Type B pancreatic cell (in vitro differentiated cells): ENCODE measurements at places on chromosomes 6 and 20. TPM values are rescaled to one million over a fixed set of nuclear protein-coding genes. Genes with fewer than 3 reads are reported as not detected.

The OR5V1 gene
- total RNA-seq: not detected in 2 replicates

The TMEM74B gene
- total RNA-seq: 10.7 and 12.0 TPM in 2 replicates

- no peak for DNase-seq
Observed at GRCh38 chr6:70673601-70674000, 5.9 kb downstream of the SMAP1 start.

- DNase-seq: no peak
Observed at GRCh38 chr6:12798326-12798725, 81.8 kb downstream of the PHACTR1 start.

DNA sequence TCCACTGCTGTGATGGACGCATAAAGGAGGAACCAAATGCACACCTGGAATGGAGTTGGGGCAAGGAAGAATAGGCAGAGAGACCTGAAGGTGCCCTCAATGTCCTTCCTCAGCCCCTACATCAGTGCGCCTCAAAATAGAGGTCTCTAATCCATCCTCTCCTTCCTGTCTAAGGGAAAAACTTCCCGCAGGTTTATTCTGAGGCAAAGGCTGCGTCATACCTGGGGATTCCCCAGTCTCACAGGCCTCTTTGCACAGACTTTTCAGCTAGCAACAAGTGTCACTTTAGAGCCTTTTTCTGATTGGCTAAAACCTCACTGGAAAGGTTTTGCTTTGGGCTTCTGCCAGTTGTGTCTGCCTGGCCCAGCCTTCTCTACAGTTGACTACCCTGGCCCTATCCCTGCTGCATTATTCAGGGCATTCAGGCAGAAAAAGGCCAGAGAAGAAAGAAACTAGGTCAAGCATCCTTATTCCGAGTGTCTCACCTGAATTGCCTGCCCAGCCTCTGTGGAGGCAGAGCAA is 1.8 kb upstream of the HLA-DQB1 start:
- no peak for DNase-seq
